ENCODE measurements at places on chromosomes 3 and 15.

- no peak for DNase-seq
These were observed 64.2 kb upstream of the TIMP4 start for GRCh38 chr3:12222775-12223485.

DNA sequence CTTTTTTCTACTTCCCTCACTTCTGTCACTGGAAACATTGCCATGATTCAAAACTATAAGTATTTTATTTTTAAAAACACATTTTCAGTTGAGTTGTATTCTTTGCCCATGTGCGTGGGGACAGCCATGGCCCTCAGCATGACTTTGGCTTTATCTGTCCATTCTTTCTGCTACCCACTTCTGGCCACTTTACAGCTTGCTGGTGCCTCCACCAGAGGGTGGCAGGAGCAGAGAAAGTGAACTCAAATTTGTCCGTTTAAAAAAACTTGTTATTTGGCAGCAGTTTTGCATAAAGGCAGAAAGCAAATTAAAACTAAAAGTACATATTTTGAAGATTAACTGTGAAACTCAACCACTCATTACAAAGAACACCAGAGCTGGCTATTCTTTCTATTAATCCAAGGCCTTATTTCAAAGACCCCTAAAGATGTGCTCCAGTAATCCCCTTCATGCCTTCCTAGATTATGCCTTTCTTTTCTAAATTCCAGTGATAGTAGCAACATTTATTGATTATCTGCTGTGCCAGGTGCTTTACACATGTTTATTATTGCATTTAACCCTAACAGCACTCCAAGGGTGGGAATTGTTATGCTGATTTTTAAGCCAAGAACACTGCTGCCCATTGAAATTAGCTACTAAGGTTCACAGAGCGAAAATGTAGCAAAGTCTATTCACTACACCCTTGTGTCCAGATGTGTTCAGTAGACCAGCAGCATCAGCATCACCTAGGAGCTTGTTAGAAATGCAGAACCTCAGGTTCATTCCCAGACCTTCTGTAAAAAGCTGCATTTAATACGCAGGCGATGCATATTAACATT lies 134.8 kb downstream of the THRB start:
- no peak for DNase-seq

DNA sequence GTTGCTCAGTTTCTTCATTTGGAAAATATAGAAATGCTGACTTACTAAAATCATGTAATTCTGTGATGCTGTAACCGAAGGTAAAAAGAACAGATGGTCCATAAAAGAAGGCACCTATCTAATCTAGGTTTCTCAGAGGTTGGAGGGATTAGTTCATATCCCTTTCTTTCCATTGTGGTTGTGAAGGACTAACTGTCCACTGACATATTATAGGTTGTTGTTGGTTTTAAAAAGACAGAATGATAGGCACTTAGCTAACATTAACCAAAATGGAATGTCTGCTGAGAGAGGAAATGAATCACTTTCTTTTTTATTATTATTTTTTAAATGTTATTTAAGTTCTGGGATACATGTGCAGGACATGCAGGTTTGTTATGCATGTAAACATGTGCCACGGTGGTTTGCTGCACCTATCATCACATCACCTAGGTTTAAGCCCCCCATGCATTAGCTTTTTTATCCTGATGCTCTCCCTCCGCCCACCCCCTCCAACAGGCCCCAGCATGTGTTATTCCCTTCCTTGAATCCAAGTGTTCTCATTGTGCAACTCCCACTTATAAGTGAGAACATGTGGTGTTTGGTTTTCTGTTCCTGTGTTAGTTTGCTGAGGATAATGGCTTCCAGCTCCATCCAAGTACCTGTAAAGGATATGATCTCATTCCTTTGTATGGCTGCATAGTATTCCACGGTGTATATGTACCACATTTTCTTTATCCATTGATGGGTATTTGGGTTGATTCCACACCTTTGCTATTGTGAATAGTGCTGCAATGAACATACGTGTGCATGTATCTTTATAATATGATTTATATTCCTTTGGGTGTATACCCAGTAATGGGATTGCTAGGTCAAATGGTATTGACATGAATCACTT lies 45.8 kb downstream of the ALDH1A2 start:
- no peak for DNase-seq

- no peak for DNase-seq
These were observed 242.6 kb downstream of the PTPRG start for GRCh38 chr3:61803983-61804382.

GRCh38 chr3:113663761-113664160 lies 32.7 kb downstream of the USF3 start:
- DNase-seq = no peak

- DNase-seq = no peak
These were observed 214.2 kb downstream of the FEZF2 start for GRCh38 chr3:62159056-62159708.

DNA sequence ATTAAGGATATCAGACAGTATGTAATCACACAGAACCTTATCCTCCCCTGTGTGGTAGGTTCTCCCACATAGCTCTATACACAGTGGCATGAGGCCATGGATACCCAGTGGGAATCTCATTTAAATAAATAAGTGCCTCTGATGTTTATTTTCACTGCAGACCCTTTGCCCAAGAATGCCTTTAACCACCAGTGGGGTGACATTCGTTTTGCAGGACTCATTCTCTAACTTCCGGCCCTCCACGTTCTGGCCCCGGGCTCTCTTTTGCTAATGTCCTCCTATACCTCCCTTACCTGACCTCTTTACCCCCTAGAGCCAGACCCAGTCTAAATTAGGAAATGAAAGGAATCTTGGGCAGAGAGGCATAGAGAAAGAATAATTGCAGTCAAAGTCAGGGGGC lies 8.3 kb downstream of the CCDC80 start:
- no peak for DNase-seq

DNA sequence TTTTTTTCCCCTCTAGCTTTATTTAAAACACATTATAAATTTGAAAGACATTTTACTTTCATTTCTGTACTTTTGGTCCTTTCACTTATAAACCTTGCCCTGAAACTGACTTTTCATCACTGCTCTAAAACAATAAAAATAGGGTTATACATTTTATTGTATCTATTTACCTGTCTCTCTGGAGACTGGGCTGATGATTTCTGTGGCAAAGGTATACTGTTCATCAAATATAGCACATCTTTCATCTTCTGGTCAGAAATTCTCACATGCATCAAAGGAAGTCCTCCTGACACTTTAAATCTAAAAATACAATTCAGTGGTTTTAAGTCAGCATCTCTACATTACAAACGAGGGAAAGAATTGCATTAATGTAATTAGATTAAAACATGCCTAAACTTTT lies 86.1 kb downstream of the VPS13C start:
- DNase-seq = no peak

GRCh38 chr3:39485547-39485946 lies 18.1 kb downstream of the MOBP start:
- DNase-seq = no peak

- DNase-seq = no peak
These were observed 447.8 kb upstream of the BCHE start for GRCh38 chr3:166285001-166285400.

DNA sequence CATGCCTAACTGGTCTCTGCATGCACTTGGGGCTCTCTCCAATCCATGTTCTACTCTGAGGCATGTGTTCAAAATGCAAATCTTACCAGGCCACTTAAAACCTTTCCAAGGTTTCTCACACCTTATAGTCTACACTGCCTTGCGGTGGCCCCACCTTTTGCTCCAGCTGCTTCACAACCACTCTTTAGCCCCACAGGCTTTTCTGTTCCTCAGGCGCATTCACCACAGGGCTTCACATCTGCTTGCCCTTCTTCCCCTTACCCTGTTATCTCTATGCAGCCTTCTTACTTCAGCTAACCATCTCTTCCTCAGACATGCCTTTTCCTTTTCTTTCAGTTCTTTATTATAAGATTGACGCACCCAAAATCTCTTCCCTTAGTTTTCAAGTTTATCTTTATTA lies 37.8 kb downstream of the MINDY4B start:
- DNase-seq = no peak

- DNase-seq = no peak
These were observed 42.9 kb downstream of the UACA start for GRCh38 chr15:70720228-70721016.

- DNase-seq = no peak
These were observed 31.2 kb downstream of the GOLGB1 start for GRCh38 chr3:121718205-121718846.

DNA sequence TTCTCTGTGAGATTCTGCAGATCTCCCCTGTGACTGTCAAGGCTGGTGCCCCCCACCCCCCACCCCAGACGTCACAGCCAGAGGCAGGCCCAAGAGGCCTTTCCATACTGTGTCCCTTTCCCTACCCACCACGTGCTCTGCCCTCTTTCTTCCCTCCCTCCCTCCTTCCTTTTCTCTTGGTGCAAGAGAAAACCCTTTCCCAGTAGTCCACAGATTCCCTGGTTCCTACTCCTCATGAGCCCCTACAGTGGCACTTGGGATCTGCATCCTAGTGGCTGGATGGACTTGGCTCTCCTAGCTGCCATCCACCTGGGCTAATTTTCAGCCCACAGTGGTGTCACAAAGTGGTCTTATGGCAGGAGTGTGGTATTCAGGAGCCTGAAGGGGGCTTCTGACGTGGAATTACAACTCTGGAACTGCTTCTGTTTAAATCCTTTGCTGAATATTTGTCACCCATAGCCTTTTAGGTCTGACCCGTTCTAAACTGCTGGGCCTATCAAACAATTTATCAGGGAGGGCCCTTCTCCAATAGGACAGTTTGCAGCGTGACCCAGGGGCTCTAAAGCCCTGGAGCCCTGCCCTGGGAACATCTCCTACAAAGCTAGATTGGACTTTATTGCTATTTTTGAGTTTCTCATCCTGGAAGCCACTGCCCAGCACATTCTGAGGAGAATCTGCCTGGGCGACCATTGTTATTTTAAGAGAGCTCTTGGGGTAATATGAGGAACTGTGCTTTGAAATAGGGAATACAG lies 35.3 kb downstream of the KLF13 start:
- no peak for DNase-seq

GRCh38 chr3:188076176-188076575 lies 77.8 kb upstream of the LPP start:
- DNase-seq = no peak

All from stimulated activated CD4-positive, alpha-beta T cell treated with anti-CD3 and anti-CD28 coated beads, Interleukin-12 subunit alpha, Interleukin-12 subunit beta, amount 100 ng/mL, for 4 hours (primary cell).